Stimulated activated CD8-positive, alpha-beta memory T cell treated with anti-CD3 and anti-CD28 coated beads, Interleukin-7, amount 100 ng/mL, for 24 hours (primary cell): ENCODE measurements at places on chromosomes 6 and 20.

- DNase-seq: no peak
These were observed 11.6 kb downstream of the TMEM30A start for GRCh38 chr6:75273009-75273408.

DNA sequence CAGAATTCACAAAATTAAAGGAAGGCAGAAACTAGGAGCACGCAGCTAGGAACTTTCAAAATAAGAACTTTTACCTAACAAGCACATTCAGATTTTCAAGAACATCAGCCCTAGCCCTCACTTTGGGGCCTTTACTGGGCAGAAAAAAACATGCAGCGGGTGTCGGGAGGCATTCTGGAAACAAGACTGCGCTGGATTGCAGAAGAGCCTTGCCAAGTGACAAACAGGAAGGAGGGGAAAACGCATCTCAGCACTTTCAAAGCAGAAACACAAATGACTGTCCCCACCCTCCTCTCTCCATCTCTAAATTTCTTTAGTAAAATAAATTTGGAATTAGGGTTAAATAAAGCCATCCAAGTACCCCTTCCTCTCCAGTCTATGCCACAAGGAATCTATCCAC is 74.6 kb upstream of the RREB1 start:
- DNase-seq: no peak

DNA sequence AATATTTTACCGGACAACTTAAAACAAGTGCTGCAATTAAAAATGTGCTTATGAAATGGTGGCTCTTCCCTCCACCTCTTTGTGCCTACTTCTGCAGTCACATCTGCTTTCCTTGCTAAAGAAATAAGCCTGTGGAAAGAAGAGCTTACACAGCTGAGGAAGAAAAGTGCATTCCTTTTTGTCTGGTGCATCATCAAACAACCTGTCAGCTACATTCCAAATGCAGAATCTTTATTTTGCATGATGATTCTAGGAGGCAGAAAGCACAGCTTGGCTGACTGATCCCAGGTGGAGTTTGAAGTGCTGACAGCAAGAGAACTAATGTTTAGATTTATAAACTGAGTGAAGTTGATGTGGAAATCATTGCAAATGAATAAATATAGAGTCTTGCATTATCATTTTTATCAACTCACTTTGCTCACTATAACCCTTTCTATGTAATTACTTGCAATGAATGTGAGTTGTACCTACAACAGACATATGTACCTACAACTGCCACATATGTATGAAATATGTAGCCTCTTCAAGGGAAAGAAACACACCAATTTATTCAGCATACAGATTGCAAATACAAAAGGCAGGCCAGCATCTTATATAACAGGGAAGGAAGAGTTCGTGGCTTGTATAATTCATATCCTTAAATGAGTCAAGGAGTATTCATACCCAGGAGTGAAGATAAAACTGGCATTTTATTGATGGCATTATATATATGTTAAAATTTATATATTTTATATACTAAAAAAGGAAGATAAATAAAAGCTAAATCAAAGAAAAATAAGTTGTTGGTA is 223.4 kb upstream of the MCHR2 start:
- DNase-seq: no peak

GRCh38 chr6:134816780-134817179 is 133.1 kb downstream of the ALDH8A1 start:
- no peak for DNase-seq

DNA sequence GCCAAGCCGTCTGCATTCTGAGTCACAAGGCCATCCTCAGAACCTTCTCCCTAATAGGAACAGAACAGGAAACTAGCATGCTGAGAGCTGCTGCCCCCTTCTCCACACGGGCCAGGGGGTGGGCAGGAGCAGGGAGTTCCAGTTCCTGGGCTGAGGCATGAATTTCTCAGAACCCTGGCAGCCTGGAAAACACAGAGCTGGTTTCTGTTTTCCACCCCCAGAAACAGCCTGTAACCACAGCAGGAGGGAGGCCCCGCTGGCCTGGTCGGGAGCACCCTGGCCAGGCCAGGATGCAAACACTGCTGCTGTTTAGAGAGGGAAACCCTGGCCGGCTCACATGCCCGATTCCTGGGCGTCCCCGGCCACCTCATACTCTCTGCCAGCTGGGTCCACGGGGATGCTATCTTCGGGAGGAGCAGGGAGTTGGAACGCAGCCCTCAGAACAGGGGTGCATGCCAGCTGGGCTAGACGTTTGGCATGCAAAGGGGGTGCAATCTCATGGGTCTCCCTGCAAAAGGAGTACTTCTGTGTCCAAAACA is 130.1 kb downstream of the NFATC2 start:
- DNase-seq: no peak

- DNase-seq: no peak
These were observed 2.9 kb upstream of the ZBTB46 start for GRCh38 chr20:63833776-63834490.

DNA sequence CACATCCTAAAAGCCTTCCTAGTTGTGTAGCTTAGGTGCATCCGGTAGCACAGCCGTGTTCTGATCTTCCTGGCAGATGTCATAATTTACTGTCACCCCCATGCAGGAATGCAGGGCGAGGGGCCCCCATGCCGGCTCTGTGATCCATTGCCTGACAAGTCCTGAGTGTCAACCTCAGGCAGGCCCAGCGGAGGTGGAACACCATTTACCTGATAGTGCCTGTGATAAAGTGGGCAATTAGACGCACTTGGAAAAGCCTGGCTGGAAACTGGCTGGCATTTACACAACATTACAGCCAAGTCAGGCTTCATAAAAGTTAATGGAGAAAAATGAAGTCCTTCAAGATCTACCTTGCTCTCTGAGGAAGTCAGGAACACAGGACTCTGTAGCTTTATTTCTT is 521.4 kb upstream of the JAG1 start:
- DNase-seq: no peak
